ENCODE measurements at places on chromosomes 5 and 9.
A peak's percentile ranks its signal among the peaks of the same experiment; 100 is the strongest.

DNA sequence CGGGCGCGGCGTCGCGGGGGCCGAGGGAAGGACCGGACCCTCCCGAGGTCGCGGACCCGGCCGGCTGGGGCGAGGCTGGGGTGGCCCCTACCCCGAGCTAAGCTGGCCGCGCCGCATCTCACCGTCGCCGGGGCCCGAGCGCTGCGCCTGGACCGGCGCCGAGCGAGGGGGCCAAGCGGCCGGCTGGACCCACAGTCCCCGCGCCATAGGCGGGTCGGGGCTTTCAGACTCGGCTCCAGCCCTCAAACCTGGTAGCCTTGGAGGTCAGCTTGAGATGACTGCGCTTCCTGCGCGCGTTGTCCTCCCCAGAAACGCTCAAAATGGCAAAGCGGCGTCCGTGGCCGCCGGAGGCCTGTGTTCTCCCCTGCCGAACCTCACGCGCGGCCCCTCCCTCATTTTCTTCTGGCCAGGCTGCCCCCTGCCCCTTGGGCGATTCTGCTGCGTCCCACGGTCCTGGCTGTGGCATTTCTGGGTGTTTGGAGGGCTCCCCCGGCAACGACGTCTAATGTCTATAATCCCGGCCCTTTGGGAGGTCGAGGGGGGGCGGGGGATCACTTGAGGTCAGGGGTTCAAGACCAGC lies 8.7 kb upstream of the GRIN1 start:
- peaks cover 24% of the 10 kb centered on the region for H3K4me1 ChIP-seq
- H3K27me3 ChIP-seq = peaks cover 35% of the 10 kb centered on the region
- H3K36me3 ChIP-seq = no peaks in the 10 kb centered on the region
- DNase-seq = no peak

DNA sequence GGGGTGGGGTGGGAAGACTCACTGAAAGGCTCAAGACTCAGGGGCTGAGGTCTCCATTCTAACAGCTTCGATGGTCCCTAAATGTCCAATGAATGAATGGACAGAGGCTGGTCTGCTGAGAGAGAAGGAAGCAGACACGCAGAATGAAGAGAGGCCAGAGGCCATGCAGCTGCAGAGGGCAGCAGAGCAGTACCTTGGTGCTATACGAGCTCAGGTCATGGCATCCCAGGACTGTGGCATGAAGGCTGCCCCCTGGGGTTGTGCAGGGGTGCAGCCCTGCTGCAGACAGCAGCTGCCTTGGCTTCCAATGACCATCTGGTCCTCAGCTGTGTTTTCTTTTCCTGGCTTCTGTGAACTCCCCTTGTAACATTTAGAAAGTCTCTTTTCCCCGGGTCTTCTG lies 15.2 kb upstream of the CORO2A start:
- no peak overlapping the region for H3K4me3 ChIP-seq
- no peaks in the 10 kb centered on the region for H3K36me3 ChIP-seq
- DNase-seq = no peak
- H3K27ac ChIP-seq = no peak overlapping the region
- H3K4me1 ChIP-seq = peaks cover 5% of the 10 kb centered on the region

GRCh38 chr5:138986186-138986800 lies 111.2 kb upstream of the LRRTM2 start:
- H3K4me1 ChIP-seq = peaks cover 2% of the 10 kb centered on the region
- H3K27me3 ChIP-seq = no peaks in the 10 kb centered on the region
- H3K36me3 ChIP-seq = no peaks in the 10 kb centered on the region
- H3K4me3 ChIP-seq = no peak overlapping the region
- H3K27ac ChIP-seq = peak overlapping the region; percentile 14

GRCh38 chr5:177546258-177546741 lies 8.1 kb downstream of the FAM193B start:
- H3K4me3 ChIP-seq = no peak overlapping the region
- no peak for DNase-seq
- H3K27ac ChIP-seq = peak overlapping the region; percentile 97
- H3K27me3 ChIP-seq = no peaks in the 10 kb centered on the region
- H3K36me3 ChIP-seq = peaks cover 8% of the 10 kb centered on the region

GRCh38 chr9:89304834-89305188 lies 6.2 kb upstream of the CKS2 start:
- peaks cover 5% of the 10 kb centered on the region for H3K4me1 ChIP-seq
- H3K4me3 ChIP-seq = no peak overlapping the region
- no peak overlapping the region for H3K27ac ChIP-seq

- H3K36me3 ChIP-seq = peaks cover 4% of the 10 kb centered on the region
- DNase-seq = no peak
- no peak overlapping the region for H3K4me3 ChIP-seq
- H3K4me1 ChIP-seq = no peaks in the 10 kb centered on the region
- H3K27ac ChIP-seq = no peak overlapping the region
These were observed 7.7 kb upstream of the C5orf47 start for GRCh38 chr5:173981185-173981761.

DNA sequence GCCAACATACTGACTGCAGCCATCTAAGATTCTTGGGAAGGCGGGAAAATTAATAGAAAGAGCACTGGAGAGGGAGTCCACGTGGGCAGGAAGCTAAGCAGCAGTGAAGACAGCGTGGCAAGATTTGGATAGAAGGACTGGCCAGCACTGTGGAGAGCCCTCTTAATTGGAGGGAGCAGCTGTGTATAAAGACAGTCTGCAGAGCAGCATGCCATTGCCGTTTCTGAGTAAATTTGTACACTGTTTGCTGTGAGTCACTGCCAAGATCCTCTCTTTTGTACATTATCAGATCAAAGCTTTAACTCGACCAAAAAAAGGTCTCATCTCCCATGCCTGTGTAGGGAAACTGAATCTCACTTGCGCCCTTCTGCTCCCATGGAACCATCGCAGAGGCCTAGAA lies 45.3 kb downstream of the INSYN2B start:
- H3K36me3 ChIP-seq = no peaks in the 10 kb centered on the region
- H3K4me3 ChIP-seq = no peak overlapping the region
- no peak for DNase-seq
- H3K4me1 ChIP-seq = no peaks in the 10 kb centered on the region
- H3K27me3 ChIP-seq = peaks cover 12% of the 10 kb centered on the region
- no peak overlapping the region for H3K27ac ChIP-seq

GRCh38 chr5:173535976-173536639 lies 80.3 kb downstream of the BOD1 start:
- no peak for DNase-seq
- H3K27me3 ChIP-seq = peaks cover 3% of the 10 kb centered on the region
- no peak overlapping the region for H3K4me3 ChIP-seq
- H3K36me3 ChIP-seq = no peaks in the 10 kb centered on the region

Data from neural crest cell (in vitro differentiated cells).